Esophagus mucosa (tissue), 1 donor: ENCODE measurements at places on chromosomes 3 and 15. TPM values are rescaled to one million over a fixed set of nuclear protein-coding genes. Genes with fewer than 3 reads are reported as not detected.
A peak's percentile ranks its signal among the peaks of the same experiment; 100 is the strongest.

DNA sequence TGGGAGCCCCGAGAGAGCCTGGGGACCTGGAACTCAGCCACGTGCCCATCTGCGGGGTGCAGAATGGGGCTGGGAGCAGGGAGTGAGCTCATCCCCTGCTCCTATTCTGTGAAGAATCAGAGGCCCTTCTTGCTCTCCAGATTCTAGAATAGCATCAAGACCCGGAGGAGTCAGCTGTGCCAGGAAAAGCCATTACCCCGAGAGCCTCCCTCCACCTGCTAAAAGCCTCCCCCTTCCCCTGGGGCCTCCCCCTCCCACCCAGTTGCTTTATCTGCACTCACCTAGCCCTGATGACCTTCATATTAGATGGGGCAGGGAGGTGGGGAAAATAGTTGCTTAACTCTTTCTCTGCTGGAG, 23.1 kb downstream of the CCDC33 start:
- no peak for ATAC-seq

- ATAC-seq = no peak
These were observed 747.6 kb downstream of the NAALADL2 start for GRCh38 chr3:175606650-175607318.

Gene HCLS1
- total RNA-seq = 5.1 TPM

- no peak for ATAC-seq
These were observed 524.8 kb downstream of the TUSC7 start for GRCh38 chr3:117234331-117234730.

DNA sequence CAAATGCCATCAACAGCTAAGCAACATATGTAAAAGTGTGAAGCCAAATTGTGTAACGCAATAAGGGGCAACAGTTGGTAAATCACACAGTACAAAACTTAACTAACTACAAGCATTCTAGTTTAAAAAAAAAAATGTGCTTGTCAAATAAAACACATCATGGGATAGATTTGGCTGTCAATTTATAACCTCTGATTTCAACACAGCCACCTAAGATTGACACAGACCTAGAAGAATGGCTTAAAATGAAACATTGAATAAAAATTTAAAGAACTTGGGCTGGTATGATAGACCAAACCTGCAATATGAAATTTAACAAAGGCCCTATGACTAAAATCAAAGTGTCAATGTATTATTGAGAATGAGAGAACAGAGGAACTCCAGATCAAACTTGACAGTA, 148.4 kb downstream of the NR1I2 start:
- ATAC-seq = no peak

DNA sequence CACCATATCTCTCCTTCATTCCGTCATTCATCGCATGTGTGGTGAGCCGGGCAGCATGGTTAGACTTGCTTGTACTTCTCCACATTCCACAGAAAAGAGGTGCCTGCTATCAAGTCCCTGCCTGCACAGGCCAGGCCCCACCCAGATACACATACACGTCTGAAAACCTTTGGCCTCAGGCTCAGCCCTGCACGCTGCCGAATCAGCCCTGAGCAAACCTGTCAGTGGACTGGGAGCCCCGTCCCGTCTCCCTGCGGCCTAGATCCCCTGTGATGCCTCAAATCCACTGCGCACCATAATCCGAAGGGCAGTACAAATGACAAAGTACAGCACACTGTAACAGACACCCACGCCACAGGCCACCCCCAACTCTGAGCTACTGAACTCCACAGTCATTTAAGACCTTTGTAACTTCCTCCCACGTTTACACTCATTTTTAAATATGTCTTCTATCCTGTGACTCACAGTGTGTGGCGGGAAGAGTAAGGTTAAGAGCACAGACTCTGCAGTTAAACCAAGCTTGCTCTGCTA, 67.1 kb downstream of the MB21D2 start:
- ATAC-seq = peak; percentile 95

Gene TICRR
- 17.0 TPM for total RNA-seq

DNA sequence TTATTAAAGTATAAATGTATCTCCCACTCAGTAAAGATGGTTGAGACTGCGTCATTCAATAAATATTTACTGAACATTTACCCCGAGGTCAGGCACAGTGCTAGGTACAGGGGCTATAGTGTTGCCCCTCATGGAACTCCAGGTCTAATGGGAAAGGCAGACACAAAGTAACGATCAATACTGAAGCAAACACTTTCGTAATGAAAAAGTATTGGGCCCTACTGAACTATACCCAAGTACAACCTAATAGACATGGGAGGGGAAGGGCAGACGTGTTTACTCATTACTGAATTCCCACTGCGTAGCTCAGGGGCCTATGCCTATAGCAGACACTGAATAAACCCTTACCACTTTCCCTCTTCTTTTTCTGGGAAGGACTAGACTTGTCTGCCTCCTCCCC, 56.9 kb downstream of the KLHL6 start:
- no peak for ATAC-seq
